ENCODE measurements at places on chromosomes 7 and 10.

DNA sequence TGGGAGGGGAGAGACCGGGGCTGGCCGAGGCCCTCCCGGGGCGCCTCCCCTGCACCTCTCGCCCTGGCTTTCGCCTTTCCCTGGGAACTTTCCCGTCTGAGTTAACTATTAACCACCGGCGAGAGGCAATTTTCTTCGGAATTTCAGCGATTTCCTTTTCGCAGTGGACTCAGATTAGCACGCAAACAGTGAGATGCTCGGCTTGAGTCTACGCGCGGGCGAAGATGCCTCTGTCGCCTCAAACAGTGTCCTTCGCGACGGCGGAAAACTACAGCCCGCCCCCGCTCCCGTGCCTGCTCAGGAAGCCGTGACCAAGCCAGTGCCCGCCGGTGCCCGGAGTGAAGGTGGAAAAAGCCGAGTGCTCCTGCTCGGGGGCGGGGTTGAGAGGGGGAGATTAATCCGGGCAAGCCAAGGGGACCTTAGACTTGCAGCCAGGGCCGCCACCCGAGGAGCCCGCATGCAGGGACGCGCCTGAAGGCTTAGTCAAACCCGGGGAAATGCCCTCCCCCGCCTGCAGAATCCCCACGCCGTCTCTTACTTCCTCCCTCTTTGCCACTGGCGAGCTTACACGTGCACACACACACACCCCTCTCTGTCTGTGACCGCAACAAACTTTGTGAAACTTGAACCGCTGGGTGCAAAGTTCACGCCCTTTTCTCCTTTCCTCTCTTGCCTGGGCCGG, 14.5 kb upstream of the PAX2 start:
- DNase-seq: peak; percentile 47

GRCh38 chr10:33406596-33406995, 72.1 kb upstream of the NRP1 start:
- DNase-seq: no peak

GRCh38 chr10:69797959-69798358, 3.7 kb upstream of the COL13A1 start:
- DNase-seq: no peak

GRCh38 chr7:158027646-158028045, 560.0 kb downstream of the PTPRN2 start:
- no peak for DNase-seq

DNA sequence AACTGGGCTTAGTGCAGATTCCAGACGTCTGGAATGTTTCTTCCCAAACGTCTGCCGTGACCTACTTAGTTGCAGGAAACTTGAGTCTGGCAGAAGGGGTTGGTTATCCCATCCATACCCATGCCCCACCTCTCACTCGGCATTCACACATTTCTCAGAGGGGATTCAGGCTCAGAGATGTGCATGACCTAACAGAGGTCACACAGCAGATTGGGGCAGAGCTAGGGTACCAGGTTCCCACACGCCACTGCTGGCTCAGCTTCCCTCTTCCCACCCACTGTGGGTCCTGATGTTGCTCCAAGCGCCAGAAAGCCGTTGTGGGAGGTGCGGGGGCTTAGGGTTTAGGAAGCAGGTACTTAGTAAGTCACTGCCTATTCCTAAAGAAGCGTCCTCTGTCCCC, 3.0 kb downstream of the UCMA start:
- no peak for DNase-seq

GRCh38 chr7:34453150-34453549, 204.9 kb upstream of the NPSR1 start:
- DNase-seq: peak; percentile 55

GRCh38 chr7:42285383-42285824, 48.4 kb upstream of the GLI3 start:
- DNase-seq: no peak

- DNase-seq: peak; percentile 2
Measured at GRCh38 chr7:107591421-107591820, 11.4 kb downstream of the BCAP29 start.

- no peak for DNase-seq
Measured at GRCh38 chr7:111525100-111525499, 37.2 kb downstream of the IMMP2L start.

DNA sequence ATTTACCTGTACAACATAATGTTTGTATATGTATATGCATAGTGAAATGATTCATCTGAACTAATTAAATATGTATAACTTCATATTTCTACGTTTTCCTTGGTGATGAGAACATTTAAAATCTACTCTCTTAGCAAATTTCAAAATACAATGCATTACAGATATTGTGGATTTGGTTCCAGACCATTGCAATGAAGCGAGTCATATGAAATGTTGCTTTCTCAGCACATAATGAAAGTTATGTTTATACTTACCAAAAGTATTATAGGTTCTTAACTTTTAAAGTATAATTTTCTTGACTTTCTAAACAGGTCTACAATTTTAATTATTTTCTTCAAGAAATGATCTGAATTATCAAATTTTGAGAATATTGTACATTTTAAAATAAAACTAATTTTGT, 189.2 kb downstream of the CSTF2T start:
- DNase-seq: peak; percentile 27

GRCh38 chr10:95756041-95756761, at the start of gene ENTPD1:
ENTPD1 (plus strand) TSS chr10:95756163; CDS start chr10:95756240, 77 bp downstream.
- no peak for DNase-seq

DNA sequence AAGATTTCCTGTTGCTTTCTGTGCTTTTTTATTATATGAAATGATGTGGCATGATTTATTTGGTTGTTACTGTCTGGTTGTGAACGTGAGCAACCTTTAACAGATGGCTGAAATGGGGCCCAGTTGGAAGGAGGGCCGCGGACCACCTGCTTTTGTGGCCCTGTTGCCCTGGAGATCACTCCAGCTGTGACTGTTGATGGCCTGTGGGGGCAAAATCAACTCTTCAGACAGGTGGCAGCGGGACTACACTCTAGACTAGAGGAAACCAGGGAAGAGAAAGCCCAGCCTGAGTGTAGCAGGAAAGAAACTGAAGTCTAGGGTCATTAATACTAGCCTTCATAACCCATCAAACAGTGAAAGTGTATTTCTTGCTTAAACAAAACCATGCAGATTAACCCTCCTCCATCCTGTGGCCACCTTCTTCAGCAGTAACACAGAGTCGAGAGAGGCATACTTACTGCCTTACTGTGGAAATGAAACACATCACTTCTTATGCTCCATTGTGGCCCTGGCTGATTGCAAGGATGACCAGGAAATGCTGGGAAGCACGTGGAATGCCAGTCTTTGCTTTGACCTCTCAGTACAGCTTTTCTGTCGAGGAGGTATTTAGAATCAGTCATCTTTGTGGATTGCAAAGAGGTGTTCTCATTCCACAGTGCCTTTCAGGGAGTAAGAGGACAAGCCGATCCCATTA, 80.5 kb downstream of the CCNY start:
- DNase-seq: no peak

DNA sequence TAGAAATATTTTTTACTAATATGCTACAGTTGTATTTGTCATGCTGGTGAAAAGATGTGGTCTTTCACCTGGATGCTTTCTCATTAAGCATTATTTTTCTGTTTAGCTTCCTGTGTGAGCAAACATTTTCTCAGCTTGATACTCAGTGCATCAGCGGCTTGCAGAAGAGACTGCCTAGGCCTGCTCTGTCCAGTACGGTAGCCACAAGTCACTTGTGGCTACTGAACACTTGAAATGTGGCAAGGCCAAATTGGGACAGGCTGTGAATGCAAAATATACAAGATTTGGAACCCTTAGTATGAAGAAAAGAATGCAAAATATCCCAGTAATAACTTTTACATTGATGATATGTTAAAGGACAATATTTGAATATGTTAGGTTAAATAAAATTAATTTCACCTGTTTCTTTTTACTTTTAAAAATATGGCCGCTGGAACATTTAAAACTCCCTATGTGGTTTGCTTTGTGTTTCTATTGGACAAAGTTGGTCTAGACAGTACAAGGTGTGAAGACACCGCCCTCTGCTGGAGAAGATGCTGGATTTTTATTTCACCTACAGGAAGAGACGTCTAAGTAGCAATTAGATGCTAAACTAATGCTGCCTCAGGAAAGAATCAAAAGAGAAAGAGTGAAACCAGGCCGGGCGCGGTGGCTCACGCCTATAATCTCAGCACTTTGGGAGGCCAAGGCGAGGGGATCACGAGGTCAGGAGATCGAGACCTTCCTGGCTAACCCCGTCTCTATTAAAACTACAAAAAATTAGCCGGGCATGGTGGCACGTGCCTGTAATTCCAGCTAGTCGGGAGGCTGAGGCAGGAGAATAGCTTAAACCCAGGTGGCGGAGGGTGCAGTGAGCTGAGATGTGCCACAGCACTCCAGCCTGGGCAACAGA, 5.3 kb downstream of the SRGN start:
- peak; percentile 82 for DNase-seq

DNA sequence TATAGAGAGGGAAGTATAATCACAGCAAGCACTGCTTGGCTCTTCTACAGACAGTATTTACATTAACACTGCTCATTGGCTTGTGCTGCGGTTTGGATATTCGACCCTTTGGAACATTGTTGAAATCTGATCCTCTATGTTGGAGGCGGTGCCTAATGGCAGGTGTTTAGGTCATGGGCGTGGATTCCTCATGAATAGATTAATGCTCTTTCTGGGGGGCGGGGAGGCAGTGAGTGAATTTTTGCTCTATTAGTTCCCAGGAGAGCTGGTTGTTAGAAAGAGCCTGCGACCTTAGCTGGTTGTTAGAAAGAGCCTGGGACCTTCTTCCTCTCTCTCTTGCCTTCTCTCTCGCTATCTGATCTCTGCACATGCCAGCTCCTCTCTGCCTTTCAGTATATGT, 77.3 kb upstream of the SVIL start:
- DNase-seq: no peak

GRCh38 chr10:43666552-43666951, 17.9 kb upstream of the ZNF32 start:
- no peak for DNase-seq

- no peak for DNase-seq
Measured at GRCh38 chr7:142897691-142898090, 12.1 kb upstream of the TRPV6 start.

GRCh38 chr10:11902646-11903045, 79.5 kb downstream of the PROSER2 start:
- DNase-seq: no peak
